ENCODE measurements at places on chromosomes 4 and X.

DNA sequence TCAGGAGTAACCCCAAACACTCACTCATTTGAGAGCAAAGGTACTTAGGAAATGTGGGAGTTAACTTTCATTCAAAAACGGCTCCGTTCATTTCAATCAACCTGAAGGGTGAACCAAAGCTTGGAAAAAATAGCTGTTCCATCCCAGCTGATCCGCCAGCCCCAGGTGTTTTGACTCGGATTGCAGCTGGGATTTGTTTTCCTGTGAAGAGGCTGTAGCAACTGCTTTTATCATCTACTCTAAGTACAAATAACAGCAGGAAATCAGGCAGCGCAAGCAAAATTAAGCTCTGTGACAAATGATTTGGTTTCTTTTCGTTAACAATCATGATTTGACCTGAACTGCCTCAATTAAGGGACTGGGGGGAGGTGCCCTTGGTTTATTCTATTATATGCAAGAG is 154.7 kb downstream of the BEND2 start:
- no peak for DNase-seq

GRCh38 chr4:18735740-18736268 is 714.2 kb upstream of the LCORL start:
- DNase-seq, result no peak

DNA sequence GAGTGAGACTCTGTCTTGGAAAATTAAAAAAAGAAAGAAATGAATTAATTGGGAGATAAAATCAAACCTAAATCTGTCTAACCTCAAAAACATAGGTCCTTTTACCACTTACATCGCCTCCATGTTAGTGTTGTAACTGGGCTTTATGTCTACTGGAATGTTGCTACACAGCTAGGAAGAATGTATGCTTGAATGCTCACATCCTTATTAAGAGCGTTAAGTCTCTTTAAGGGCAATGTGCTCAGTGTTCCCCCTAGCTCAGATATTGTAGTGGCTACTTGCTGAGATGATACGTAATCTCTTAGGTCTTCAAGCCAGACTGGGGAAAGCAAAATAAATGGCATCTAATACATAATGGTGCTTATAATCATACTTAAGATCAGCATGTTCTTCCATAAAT is 1072.8 kb downstream of the PDHA2 start:
- DNase-seq, result no peak

DNA sequence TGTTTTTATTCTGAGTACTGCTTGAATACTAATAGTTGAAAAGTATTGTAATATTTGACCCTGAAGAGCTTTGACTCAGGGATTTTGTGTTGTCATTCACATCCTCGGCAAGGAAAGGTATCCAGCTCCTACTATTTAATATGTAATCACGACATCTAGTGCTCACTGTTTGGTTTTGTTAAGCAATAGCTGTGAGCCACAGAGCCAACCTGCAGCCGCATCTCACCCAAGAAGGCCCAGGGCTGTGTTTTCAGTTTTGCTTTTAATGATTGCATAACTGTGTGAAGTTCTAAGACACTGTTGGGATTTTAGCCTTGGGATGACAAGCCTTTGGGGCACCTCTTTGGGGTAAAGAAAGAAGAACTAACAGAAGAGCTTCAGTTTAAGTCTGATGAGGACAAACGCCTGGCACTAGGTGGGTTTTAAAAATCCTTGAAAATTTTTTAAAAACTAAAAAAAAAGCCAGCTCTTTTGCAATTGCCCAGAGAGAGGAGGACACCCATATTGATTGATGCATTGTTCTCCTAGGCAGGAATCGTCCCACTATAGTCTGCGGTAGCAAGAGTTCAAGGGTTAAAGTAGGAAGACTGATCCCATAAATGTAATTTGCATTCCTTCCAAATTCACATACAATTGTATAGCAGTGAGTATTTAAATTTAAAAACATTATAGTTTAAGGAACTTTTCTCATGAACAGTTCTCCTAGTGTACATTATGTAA is 157.8 kb downstream of the RELL1 start:
- no peak for DNase-seq

GRCh38 chrX:72262077-72262476 is 15.0 kb downstream of the RPS4X start:
- no peak for DNase-seq

GRCh38 chr4:152981278-152981677 is 45.2 kb downstream of the FHDC1 start:
- no peak for DNase-seq

DNA sequence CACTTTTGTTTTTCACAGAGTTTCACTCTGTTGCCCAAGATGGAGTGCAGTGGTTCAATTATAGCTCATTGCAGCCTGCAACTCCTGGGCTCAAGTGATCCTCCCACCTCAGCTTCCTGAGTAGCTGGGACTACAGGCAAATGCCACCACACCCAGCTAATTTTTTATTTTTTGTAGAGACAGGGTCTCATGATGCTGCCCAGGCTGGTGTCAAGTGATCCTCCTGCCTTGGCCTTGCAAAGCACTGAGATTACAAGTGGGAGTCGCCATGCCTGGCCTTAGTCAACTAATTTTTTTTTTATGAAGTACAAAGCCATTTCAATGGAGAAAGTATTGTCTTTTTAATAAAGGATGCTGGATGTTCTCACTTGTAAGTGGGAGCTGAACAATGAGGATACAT is 51.3 kb upstream of the UXT start:
- no peak for DNase-seq

DNA sequence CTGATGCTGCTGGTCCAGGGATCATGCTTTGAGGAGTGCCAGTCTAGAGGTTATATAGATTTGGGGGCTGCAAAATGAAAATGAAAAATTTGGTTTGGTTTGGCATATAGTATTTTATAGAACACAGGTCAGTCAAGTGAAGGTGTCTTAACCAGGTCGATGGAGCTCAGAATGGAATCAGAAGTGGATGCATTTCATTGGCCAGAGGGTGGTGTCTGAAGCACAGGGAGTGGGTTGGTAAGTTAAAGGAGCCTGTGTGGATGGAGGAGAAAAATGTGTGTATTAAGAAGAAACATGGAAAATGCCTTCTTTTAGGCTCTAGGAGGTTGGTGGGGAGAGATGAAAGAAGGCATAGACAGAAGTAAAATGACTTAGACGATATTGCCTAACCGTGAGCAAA is 8.6 kb downstream of the GALNT7 start:
- no peak for DNase-seq

GRCh38 chr4:121041307-121042090 is 30.8 kb downstream of the NDNF start:
- no peak for DNase-seq

- DNase-seq, result no peak
Observed at GRCh38 chrX:66053414-66053813, 13.5 kb upstream of the VSIG4 start.

GRCh38 chr4:73064536-73064935 is 5.0 kb downstream of the COX18 start:
- DNase-seq, result no peak

GRCh38 chr4:117331817-117332216 is 246.4 kb upstream of the TRAM1L1 start:
- no peak for DNase-seq

- no peak for DNase-seq
Observed at GRCh38 chr4:70979445-70980008, 13.9 kb upstream of the DCK start.

- no peak for DNase-seq
Observed at GRCh38 chr4:985123-985830, 1.6 kb upstream of the IDUA start.

GRCh38 chr4:3481113-3481531 is 18.0 kb downstream of the DOK7 start:
- DNase-seq, result no peak

DNA sequence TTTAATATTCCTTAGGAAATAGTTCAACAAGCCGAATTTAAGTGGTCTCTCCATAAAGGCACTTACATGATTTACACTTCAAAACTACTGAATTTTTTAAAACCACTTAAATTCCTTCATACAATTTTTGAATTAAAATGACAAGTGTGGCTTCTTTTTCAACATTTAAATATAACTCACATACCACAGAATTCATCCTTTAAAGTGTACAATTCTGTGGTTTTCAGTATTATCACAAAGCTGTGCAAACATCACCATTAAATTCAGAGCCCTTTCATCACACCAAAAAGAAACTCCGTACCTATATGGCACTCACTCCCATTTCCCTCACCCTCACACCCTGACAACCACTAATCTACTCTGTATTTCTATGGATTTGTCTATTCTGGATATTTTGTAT is 200.9 kb upstream of the MAB21L2 start:
- DNase-seq, result no peak

GRCh38 chr4:25663781-25664180 is 8.1 kb downstream of the SLC34A2 start:
- no peak for DNase-seq

DNA sequence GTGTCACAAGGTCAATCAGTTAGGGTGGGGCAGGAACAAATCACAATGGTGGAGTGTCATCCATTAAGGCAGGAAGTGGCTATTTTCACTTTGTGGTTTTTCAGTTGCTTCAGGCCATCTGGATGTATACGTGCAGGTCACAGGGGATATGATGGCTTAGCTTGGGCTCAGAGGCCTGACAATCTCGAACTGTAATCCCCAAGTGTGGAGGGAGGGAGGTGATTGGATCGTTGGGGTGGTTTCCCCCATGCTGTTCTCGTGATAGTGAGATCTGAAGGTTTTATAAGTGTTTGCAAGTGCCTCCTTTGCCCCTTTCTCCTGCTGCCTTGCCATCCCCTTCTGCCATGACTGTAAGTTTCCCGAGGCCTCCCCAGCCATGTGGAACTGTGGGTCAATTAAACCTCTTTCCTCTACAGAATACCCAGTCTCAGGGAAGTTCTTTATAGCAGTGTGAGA is 36.7 kb upstream of the STS start:
- no peak for DNase-seq

- no peak for DNase-seq
Observed at GRCh38 chr4:119300101-119300978, 21.6 kb downstream of the FABP2 start.
